CD4-positive, CD25-positive, alpha-beta regulatory T cell (primary cell): ENCODE measurements at places on chromosomes 12 and 14. TPM values are rescaled to one million over a fixed set of nuclear protein-coding genes. Genes with fewer than 3 reads are reported as not detected.

The IKZF4 gene
- 22.3 TPM for total RNA-seq

The MSI1 gene
- not detected for total RNA-seq

The CISTR gene
- total RNA-seq: not detected

The SYCP3 gene
- total RNA-seq: 0.27 TPM

The HAL gene
- 0.57 TPM for total RNA-seq

DNA sequence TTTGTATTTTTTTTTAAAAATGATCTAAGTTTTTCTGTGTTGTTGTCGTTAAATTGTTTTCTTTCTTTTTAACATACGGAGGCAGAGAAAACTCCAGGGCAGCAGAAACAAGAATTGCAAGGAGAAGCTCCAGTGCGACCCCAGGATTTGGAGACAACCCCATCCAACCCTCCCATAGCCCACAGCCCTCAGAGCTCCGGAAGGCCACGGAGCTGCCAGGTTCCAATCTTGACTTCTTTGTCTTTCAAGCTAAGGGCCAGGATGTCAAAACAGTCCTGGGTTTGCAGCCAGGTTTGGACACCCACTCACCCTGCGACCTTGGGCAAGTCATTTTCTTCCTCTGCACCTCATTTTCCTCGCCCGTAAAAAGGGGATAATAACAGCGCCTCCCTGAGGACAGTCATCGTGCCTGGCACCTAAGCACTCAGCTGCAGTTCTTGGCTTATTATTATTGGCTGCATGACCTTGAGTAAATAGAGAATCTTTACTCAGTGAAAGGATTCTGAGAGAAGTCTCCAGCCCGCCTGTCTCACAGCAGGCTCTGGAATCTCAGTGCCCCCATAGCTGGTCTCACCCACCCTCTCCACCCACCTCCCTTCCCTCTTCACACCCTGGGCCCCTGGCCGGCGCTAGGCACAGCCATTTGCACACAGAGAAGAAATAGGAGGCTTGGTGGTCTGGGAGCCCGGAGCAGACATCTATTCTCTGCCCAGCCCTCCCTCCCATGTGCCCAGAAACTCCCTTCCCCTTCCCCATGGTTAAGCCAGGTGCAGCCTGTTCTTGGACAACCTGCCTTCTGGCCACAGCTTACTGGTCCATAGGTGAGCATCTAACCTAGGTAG, 79.4 kb upstream of the BCL11B start:
- H3K27ac ChIP-seq: no peak overlapping the region
- H3K27me3 ChIP-seq: no peaks in the 10 kb centered on the region
- no peak overlapping the region for H3K4me3 ChIP-seq
- no peaks in the 10 kb centered on the region for H3K36me3 ChIP-seq
- DNase-seq: no peak

DNA sequence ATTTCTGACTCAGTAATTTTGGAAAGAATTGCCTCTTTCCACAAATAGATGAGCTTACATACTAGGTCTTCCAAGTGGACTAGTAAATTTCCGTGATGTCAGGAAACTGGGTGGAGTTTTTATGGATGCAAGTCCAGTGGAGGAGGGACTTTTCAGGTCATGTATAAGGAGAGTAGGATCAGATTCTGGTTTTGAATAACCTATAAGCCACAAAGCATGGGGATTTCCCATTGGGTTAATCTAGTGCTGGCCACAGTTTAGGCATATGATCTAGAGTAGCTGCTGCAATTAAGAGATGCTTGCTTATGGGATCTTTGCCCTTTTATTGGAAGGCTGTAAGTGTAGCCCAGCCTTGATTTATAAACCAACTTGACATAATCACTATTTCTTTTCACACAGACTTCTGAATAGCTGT, 33.8 kb downstream of the STK38L start:
- no peak for DNase-seq
- H3K36me3 ChIP-seq: no peaks in the 10 kb centered on the region
- no peak overlapping the region for H3K4me3 ChIP-seq

GRCh38 chr12:718756-719102, 33.6 kb upstream of the WNK1 start:
- no peaks in the 10 kb centered on the region for H3K27me3 ChIP-seq
- no peaks in the 10 kb centered on the region for H3K36me3 ChIP-seq
- no peak for DNase-seq
- H3K4me3 ChIP-seq: peak overlapping the region; percentile 65
- peaks cover 17% of the 10 kb centered on the region for H3K4me1 ChIP-seq
- H3K27ac ChIP-seq: no peak overlapping the region

DNA sequence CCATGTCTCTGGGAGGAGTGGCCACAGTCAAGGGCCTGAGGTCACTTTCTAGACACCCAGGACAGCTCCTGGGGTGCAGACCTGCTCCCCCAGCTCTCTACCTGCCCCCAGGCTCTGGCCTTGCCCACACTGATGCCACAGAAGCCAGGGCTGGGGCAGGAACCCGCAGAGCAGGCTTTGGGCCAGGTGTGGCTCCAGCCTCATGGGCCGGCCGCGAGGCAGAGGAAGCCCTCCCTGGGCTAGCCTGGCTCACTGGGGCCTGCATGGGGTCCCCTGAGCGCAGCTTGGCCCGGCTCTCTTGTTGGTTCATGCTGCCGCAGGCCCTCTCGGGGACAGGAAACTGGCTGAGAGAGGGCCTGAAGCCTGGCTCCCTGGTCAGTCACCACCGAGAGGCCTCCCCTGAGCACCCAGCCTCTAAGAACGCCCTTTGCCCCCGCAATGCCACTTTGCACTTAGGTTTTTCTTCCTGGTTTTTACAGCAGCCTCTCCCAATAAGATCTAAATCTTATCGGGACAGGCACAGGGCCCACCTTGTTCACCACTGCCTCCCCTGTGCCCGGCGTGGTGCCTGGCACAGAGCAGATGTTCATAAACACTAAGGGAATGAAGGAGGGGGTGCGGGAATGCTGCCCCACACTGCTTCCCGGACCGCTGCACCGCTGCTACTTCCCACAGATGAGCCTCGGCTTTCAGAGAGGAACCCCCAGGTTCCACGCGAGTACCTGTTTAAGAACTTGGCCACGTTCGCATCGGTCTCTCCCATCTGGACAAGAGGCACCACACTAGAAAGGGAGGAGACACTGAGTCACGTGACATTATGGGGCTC, 14.7 kb downstream of the MMAB start:
- H3K4me3 ChIP-seq: no peak overlapping the region
- no peak overlapping the region for H3K27ac ChIP-seq
- H3K4me1 ChIP-seq: no peaks in the 10 kb centered on the region
- no peak for DNase-seq
- no peaks in the 10 kb centered on the region for H3K27me3 ChIP-seq

GRCh38 chr14:67079846-67080245, 109.4 kb upstream of the GARIN2 start:
- H3K4me3 ChIP-seq: no peak overlapping the region
- no peak overlapping the region for H3K27ac ChIP-seq
- DNase-seq: no peak
- no peaks in the 10 kb centered on the region for H3K36me3 ChIP-seq
- no peaks in the 10 kb centered on the region for H3K27me3 ChIP-seq

- no peak overlapping the region for H3K4me3 ChIP-seq
- no peaks in the 10 kb centered on the region for H3K27me3 ChIP-seq
- peaks cover 29% of the 10 kb centered on the region for H3K4me1 ChIP-seq
- H3K36me3 ChIP-seq: no peaks in the 10 kb centered on the region
- DNase-seq: no peak
These were observed 74.9 kb downstream of the PPP2R5E start for GRCh38 chr14:63468294-63468693.

GRCh38 chr14:61504901-61505300, 183.5 kb downstream of the PRKCH start:
- DNase-seq: no peak
- H3K4me3 ChIP-seq: no peak overlapping the region
- peaks cover 67% of the 10 kb centered on the region for H3K4me1 ChIP-seq
- H3K27me3 ChIP-seq: no peaks in the 10 kb centered on the region

DNA sequence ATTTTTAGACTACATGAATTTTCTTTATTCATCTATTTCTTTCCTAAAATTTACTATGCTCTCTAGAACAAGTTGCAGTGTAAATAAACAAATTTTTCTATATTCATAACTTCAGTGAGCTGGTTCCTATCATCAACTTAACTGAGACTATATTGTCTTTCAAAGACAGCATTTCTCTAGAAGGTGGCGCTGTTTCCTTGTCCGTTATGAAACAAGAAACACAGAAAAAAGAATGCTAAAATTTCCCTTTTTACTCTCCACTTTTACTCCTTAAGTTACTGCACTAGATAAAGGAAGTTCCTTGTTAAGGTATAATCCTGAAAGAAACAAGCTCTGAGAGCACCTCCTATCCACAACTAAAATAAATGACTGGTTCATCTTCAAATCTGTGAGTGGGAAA, 8.2 kb upstream of the CLEC2A start:
- H3K27ac ChIP-seq: no peak overlapping the region
- peaks cover 3% of the 10 kb centered on the region for H3K4me1 ChIP-seq
- DNase-seq: no peak
- no peak overlapping the region for H3K4me3 ChIP-seq

GRCh38 chr12:43337571-43338444, 214.2 kb downstream of the ADAMTS20 start:
- H3K4me3 ChIP-seq: no peak overlapping the region
- H3K4me1 ChIP-seq: no peaks in the 10 kb centered on the region
- H3K27ac ChIP-seq: no peak overlapping the region
- DNase-seq: no peak
- H3K27me3 ChIP-seq: no peaks in the 10 kb centered on the region
- no peaks in the 10 kb centered on the region for H3K36me3 ChIP-seq

DNA sequence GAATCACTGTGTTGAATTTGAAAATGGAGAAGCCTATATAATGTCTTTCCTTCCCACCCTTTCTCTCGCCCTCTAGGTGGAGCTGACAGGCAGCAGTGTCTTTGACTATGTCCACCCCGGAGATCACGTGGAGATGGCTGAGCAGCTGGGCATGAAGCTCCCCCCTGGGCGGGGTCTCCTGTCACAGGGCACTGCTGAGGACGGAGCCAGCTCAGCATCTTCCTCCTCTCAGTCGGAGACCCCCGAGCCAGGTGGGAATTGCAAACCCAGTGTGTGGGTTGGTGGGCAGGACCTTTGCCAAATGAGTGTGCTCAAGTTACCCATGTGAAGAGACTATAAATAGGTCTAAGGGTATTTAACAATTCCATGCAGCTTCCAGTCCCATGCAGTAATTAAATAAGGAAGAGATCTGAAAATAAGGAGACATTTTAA, 274.7 kb downstream of the EGLN3 start:
- H3K27ac ChIP-seq: no peak overlapping the region
- DNase-seq: no peak
- no peak overlapping the region for H3K4me3 ChIP-seq
- H3K36me3 ChIP-seq: no peaks in the 10 kb centered on the region

DNA sequence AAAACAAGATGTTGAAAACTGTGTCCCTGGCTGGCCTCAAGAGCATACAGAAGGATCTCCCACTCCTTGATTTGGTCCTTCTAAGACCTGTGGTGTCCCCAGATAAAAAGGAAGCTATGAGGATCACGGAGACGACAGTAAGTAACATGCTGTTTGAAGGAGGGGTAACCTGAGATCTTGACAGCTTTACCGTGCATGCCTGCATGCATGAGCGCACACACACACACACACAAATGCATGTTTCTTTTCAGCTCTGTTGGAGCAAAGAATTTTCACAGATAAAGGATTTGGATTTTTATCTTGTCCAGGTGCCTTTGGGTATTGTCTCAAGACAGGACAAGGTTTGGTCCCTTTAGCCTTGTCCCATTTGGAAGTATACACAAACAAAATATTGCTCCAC, 411.6 kb upstream of the CCDC196 start:
- H3K36me3 ChIP-seq: no peaks in the 10 kb centered on the region
- no peak overlapping the region for H3K27ac ChIP-seq
- no peak for DNase-seq
- H3K4me3 ChIP-seq: no peak overlapping the region
- H3K4me1 ChIP-seq: no peaks in the 10 kb centered on the region

- H3K27me3 ChIP-seq: no peaks in the 10 kb centered on the region
- no peak for DNase-seq
- H3K4me3 ChIP-seq: no peak overlapping the region
- no peaks in the 10 kb centered on the region for H3K36me3 ChIP-seq
- no peaks in the 10 kb centered on the region for H3K4me1 ChIP-seq
These were observed 202.5 kb upstream of the LRIG3 start for GRCh38 chr12:59122784-59123183.

- H3K4me3 ChIP-seq: no peak overlapping the region
- DNase-seq: no peak
- H3K27me3 ChIP-seq: no peaks in the 10 kb centered on the region
- no peak overlapping the region for H3K27ac ChIP-seq
- H3K4me1 ChIP-seq: no peaks in the 10 kb centered on the region
These were observed 317.2 kb downstream of the TMEM121 start for GRCh38 chr14:105843444-105844046.

- H3K36me3 ChIP-seq: no peaks in the 10 kb centered on the region
- no peak overlapping the region for H3K27ac ChIP-seq
- no peak overlapping the region for H3K4me3 ChIP-seq
- H3K27me3 ChIP-seq: peaks cover 40% of the 10 kb centered on the region
These were observed 6.5 kb upstream of the TBX3 start for GRCh38 chr12:114690267-114691135.

GRCh38 chr14:55720796-55721195, 140.8 kb downstream of the KTN1 start:
- no peaks in the 10 kb centered on the region for H3K27me3 ChIP-seq
- DNase-seq: no peak
- no peaks in the 10 kb centered on the region for H3K36me3 ChIP-seq

DNA sequence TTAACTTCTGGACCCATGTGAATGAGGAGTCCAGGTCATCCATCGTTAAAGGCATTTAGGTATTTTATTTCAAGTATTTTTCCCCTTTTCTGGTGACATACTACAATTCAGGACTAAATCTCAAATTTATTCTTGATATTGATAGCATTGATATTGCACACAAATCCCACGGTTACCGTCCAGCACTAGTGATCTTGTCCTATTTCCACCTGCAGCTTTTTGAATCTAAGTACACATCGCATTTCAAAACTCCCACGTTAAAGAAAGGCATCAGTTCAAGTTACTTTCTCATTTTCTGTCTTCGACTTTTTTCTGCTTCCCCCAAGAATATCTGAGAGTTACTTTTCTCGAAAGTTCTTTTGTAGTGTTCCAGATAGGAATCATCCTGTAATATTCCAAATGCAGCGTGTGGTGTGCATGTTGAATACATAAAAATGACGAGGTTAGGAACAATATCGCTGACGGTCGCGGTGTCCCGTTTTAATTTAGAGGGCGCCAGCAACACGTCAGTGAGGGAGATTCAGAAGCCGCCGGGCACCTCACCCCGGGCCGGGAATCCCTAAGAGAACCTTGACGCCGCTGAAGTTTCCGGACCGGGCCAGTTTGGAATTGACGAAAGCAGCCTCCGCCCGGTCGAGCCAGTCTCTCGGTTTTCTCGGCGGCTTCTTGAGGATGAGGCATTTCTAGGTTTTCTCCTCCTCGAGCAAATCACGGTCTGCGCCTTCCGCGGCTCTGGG, 569 bp upstream of the RGS6 start:
- no peak overlapping the region for H3K4me3 ChIP-seq
- H3K4me1 ChIP-seq: peaks cover 5% of the 10 kb centered on the region
- no peaks in the 10 kb centered on the region for H3K36me3 ChIP-seq
- H3K27ac ChIP-seq: no peak overlapping the region
